ENCODE measurements at places on chromosomes 12 and 14. TPM values are rescaled to one million over a fixed set of nuclear protein-coding genes. Genes with fewer than 3 reads are reported as not detected.

The TAS2R8 gene
- total RNA-seq = not detected

The GRIP1 gene
- 3.6 TPM for total RNA-seq

The CIDEB gene
- 0.59 TPM for total RNA-seq

The ARHGDIB gene
- 7.1 TPM for total RNA-seq

The GAS2L3 gene
- total RNA-seq = 18.4 TPM

The CCDC197 gene
- total RNA-seq = not detected

The CFAP251 gene
- total RNA-seq = 6.1 TPM

The PRKAB1 gene
- 9.8 TPM for total RNA-seq
